RWPE2 (cell line): ENCODE measurements at places on chromosomes 3 and 15.

- no peaks in the 10 kb centered on the region for H3K36me3 ChIP-seq
- DNase-seq = no peak
- peak overlapping the region; percentile 36 for H3K4me3 ChIP-seq
- H3K4me1 ChIP-seq = no peaks in the 10 kb centered on the region
- H3K27me3 ChIP-seq = no peaks in the 10 kb centered on the region
- H3K27ac ChIP-seq = peak overlapping the region; percentile 27
These were observed 7.1 kb downstream of the CELSR3 start for GRCh38 chr3:48655606-48656005.

DNA sequence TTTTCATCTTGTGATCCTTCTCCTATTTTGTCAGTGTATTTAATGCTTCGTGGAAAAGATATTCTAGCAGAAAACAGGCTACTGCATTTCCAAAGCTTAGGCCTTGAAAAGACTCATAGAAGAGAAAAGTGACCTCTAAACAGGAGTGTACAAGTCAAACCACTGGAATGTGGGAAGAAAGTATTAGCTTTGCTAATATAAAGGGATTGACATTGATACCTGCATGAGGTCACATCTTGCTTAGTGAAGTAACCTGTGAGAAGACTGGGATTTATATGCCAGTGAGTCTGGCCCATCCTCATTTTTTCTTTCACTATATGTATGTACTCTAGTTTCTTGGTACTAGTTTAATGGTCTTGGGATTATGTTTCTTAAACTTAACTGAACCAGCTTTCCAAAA is 132.9 kb upstream of the TMC3 start:
- peaks cover 38% of the 10 kb centered on the region for H3K4me1 ChIP-seq
- no peaks in the 10 kb centered on the region for H3K27me3 ChIP-seq

- H3K27me3 ChIP-seq = no peaks in the 10 kb centered on the region
- H3K4me3 ChIP-seq = no peak overlapping the region
- no peak overlapping the region for H3K27ac ChIP-seq
- no peak for DNase-seq
These were observed 45.1 kb downstream of the CMTM7 start for GRCh38 chr3:32436816-32437189.

GRCh38 chr15:32743411-32744140 is 25.8 kb downstream of the GREM1 start:
- no peaks in the 10 kb centered on the region for H3K27me3 ChIP-seq
- H3K4me1 ChIP-seq = no peaks in the 10 kb centered on the region
- no peak overlapping the region for H3K27ac ChIP-seq
- no peak for DNase-seq
- no peak overlapping the region for H3K4me3 ChIP-seq

GRCh38 chr15:97929456-97930229 is 30.9 kb upstream of the ARRDC4 start:
- no peaks in the 10 kb centered on the region for H3K36me3 ChIP-seq
- H3K27ac ChIP-seq = no peak overlapping the region
- H3K4me3 ChIP-seq = no peak overlapping the region
- H3K27me3 ChIP-seq = no peaks in the 10 kb centered on the region

GRCh38 chr3:63927422-63928280 is 15.5 kb upstream of the SCAANT1 start:
- no peak for DNase-seq
- no peak overlapping the region for H3K4me3 ChIP-seq
- H3K27me3 ChIP-seq = no peaks in the 10 kb centered on the region
- no peak overlapping the region for H3K27ac ChIP-seq
- H3K36me3 ChIP-seq = peaks cover 44% of the 10 kb centered on the region

GRCh38 chr15:73601451-73602445 is 31.4 kb downstream of the NPTN start:
- peak overlapping the region; percentile 56 for H3K27ac ChIP-seq
- H3K4me1 ChIP-seq = peaks cover 42% of the 10 kb centered on the region
- H3K36me3 ChIP-seq = peaks cover 8% of the 10 kb centered on the region
- H3K4me3 ChIP-seq = no peak overlapping the region

- H3K4me1 ChIP-seq = no peaks in the 10 kb centered on the region
- H3K36me3 ChIP-seq = peaks cover 80% of the 10 kb centered on the region
- H3K4me3 ChIP-seq = no peak overlapping the region
- no peak for DNase-seq
These were observed 26.7 kb downstream of the SNX1 start for GRCh38 chr15:64122444-64122843.

- no peak overlapping the region for H3K27ac ChIP-seq
- H3K27me3 ChIP-seq = no peaks in the 10 kb centered on the region
- H3K36me3 ChIP-seq = no peaks in the 10 kb centered on the region
- H3K4me1 ChIP-seq = no peaks in the 10 kb centered on the region
- H3K4me3 ChIP-seq = no peak overlapping the region
- no peak for DNase-seq
These were observed 78.6 kb upstream of the ADAMTS9 start for GRCh38 chr3:64766440-64766839.

GRCh38 chr15:88028024-88028423 is 228.5 kb downstream of the NTRK3 start:
- no peaks in the 10 kb centered on the region for H3K4me1 ChIP-seq
- H3K4me3 ChIP-seq = no peak overlapping the region
- H3K27ac ChIP-seq = no peak overlapping the region
- no peaks in the 10 kb centered on the region for H3K36me3 ChIP-seq

DNA sequence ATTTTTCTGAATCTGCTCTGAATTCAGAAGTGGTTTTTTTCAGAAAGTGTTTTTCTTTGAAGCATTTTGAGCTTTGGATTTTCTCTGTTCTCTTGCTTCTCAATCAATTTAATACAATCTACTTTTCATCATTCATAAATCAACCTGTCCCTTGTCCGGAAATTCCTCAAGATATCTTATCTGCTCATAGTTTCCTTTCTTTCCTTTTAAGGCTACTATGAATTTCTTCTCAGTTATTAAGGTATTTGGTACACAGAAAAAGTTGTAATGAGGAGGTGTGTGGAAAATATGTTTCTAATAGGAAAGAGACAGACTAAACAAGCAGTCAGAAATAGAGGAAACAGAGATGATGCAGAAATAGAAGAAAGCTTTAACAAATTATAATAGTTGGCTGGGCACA is 14.4 kb downstream of the CGGBP1 start:
- no peak for DNase-seq
- H3K4me3 ChIP-seq = no peak overlapping the region
- no peaks in the 10 kb centered on the region for H3K36me3 ChIP-seq
- no peaks in the 10 kb centered on the region for H3K4me1 ChIP-seq
- H3K27me3 ChIP-seq = no peaks in the 10 kb centered on the region

DNA sequence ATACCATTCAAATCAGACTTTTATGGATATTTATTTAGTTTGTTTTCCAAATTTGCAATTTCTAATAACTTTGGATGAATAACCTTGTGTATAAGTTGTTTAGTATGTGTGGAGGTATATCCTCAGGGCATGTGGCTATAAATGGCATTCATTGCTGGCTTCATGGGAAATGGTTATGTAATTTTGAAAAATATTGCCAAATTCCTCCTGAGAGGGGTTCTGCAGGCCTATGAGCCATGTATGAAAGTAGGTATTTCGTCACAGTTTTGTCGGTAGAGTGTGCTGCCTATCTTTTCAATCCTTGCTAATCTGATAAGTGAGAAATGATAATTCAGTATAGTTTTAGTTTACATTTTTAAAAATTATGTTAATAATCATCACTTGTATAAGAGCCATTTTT is 256.4 kb upstream of the ZNF385D start:
- H3K36me3 ChIP-seq = no peaks in the 10 kb centered on the region
- no peak for DNase-seq
- no peak overlapping the region for H3K27ac ChIP-seq

GRCh38 chr3:47283591-47284364 is 1.0 kb downstream of the KLHL18 start:
- H3K4me1 ChIP-seq = no peaks in the 10 kb centered on the region
- no peak for DNase-seq
- H3K36me3 ChIP-seq = peaks cover 16% of the 10 kb centered on the region
- H3K27ac ChIP-seq = peak overlapping the region; percentile 76
- no peaks in the 10 kb centered on the region for H3K27me3 ChIP-seq
- peak overlapping the region; percentile 56 for H3K4me3 ChIP-seq

DNA sequence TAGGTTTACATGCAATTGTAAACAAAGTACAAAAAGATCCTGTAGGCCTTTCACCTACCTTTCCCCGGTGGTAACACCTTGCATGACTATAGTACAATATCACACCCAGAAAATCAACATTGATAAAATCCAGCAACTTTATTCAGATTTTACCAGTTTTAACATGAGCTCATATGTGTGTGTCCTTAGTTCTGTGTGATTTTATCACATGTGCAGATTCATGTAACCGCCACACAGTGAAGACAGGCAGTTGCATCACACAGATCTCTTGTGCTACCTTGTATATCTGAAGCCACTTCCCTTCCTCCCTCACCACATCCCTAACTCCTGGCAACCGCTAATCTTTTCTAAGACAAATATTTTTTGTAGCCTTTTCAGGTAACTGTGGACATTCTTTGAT is 183.5 kb upstream of the C2CD4B start:
- DNase-seq = no peak
- H3K27me3 ChIP-seq = no peaks in the 10 kb centered on the region
- no peaks in the 10 kb centered on the region for H3K4me1 ChIP-seq
- no peak overlapping the region for H3K27ac ChIP-seq
- no peak overlapping the region for H3K4me3 ChIP-seq
- H3K36me3 ChIP-seq = no peaks in the 10 kb centered on the region

DNA sequence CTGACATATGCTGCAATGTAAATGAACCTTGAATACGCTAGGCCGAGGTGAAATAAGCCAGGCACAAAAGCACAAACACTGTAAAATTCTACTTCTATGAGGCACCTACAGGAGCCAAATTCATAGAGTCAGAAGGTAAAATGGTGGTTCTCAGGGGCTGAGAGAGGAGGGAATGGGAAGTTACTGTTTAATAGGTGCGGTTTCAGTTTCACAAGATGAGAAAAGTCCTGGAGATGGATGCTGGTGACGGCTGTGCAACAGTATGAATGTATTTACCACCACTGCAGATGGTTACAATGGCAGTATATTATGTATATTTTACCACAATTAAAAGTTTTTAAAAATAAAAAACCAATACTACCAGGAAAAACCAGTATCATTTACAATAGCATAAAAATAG is 4.0 kb downstream of the TNK2 start:
- H3K4me3 ChIP-seq = no peak overlapping the region
- H3K36me3 ChIP-seq = peaks cover 5% of the 10 kb centered on the region; the same call in 1 of the 2 replicates
- no peaks in the 10 kb centered on the region for H3K27me3 ChIP-seq
- DNase-seq = no peak

GRCh38 chr3:122002611-122003010 is 19.4 kb downstream of the ILDR1 start:
- DNase-seq = no peak
- peaks cover 31% of the 10 kb centered on the region for H3K4me1 ChIP-seq
- H3K27ac ChIP-seq = no peak overlapping the region
- H3K36me3 ChIP-seq = no peaks in the 10 kb centered on the region
- no peaks in the 10 kb centered on the region for H3K27me3 ChIP-seq

DNA sequence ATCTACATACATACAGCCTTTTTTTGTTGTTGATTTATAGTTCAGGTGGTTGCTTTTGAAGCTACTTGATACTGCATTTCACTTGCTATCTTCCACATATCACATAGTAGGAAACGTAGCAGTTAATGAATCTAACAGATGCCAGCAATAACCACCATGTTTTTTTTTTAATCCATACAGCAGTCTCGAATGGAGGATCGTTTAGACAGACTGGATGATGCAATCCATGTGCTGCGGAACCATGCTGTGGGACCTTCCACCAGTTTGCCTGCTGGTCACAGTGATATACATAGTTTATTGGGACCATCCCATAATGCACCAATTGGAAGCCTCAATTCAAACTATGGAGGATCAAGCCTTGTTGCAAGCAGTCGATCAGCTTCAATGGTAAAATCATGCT is 123.2 kb upstream of the CGNL1 start:
- no peaks in the 10 kb centered on the region for H3K27me3 ChIP-seq
- H3K27ac ChIP-seq = no peak overlapping the region
- peaks cover 39% of the 10 kb centered on the region for H3K36me3 ChIP-seq
- H3K4me1 ChIP-seq = no peaks in the 10 kb centered on the region
- no peak for DNase-seq

DNA sequence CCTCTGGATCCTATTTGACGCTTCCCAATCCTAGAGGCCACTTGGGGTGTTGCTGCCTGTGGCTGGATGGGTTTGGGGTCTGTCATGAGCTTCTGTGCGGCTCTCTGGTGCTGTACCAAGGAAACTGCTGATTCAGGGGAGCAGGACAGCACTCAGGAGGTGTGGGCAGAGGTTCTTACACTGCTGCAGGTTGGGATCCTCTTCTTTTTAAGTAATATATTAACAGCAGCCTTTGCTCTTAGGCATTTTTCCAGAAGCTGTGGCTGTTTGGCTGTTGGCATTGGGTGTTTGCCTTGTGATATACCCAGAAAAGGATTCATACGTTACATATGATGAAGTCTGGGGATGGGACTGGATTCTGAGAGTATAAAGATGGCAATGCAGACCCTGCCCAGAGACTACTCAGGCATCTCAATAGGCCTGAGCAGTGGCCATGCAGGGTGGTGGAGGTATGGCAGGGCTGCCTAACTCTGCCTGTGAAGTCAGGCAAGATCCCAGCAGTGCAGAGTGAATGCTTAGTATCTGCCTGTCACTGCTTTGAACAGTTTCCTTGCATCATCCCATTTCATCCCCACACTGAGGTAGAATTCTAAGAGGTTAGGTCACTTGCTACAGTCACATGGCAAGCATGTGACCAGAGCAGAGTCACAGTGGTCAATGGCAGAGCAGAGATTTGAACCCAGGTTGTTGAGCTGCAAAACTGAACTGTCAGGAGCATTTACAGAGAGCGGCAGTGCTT is 3.9 kb downstream of the ABHD6 start:
- no peak overlapping the region for H3K4me3 ChIP-seq
- no peak overlapping the region for H3K27ac ChIP-seq
- DNase-seq = no peak
- no peaks in the 10 kb centered on the region for H3K36me3 ChIP-seq

DNA sequence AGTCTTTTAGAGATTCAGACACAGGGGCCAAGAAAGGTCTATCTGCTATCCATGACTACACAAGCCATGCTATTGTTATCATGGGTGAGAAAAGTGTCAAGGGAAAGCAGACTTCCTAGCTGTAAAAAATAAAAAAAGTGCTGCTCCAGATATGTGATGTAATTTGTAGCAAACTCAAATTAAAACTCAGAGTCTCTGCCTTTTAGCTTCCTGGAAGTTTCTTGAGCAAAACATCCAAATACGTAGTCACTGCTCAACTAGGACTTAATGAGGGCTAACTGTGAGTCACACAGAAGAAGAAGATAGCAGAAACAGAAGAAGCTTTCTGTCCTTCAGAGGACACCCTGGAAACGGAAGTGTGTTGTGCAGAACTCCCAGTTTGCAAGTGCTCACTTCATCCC is 393.4 kb upstream of the NR2F2 start:
- H3K4me3 ChIP-seq = no peak overlapping the region
- no peaks in the 10 kb centered on the region for H3K4me1 ChIP-seq
- no peaks in the 10 kb centered on the region for H3K36me3 ChIP-seq
